Osteocyte (in vitro differentiated cells): ENCODE measurements at places on chromosomes 13 and 19. TPM values are rescaled to one million over a fixed set of nuclear protein-coding genes. Genes with fewer than 3 reads are reported as not detected.

CYTH2 gene
- 92.1 and 107 TPM in 2 replicates for total RNA-seq

PALM gene
- total RNA-seq = 236 and 251 TPM in 2 replicates

C19orf12 gene
- total RNA-seq = 40.0 and 42.7 TPM in 2 replicates

ZNF792 gene
- total RNA-seq = 3.0 and 4.1 TPM in 2 replicates

UPK1A gene
- total RNA-seq = not detected in 2 replicates

FCHO1 gene
- 0.56 and 1.0 TPM in 2 replicates for total RNA-seq

PSG11 gene
- total RNA-seq = not detected in 2 replicates

PPP6R1 gene
- total RNA-seq = 63.0 and 67.1 TPM in 2 replicates

TPTE2 gene
- total RNA-seq = not detected in 2 replicates

CCDC122 gene
- total RNA-seq = 9.4 and 12.4 TPM in 2 replicates

PNMA8C gene
- 0.11 TPM in 1 of 2 replicates, not detected in the other for total RNA-seq
